Stimulated activated CD8-positive, alpha-beta memory T cell treated with anti-CD3 and anti-CD28 coated beads, Interleukin-12 subunit alpha, Interleukin-12 subunit beta, amount 100 ng/mL, for 4 hours (primary cell): ENCODE measurements at places on chromosomes 3 and 15.

DNA sequence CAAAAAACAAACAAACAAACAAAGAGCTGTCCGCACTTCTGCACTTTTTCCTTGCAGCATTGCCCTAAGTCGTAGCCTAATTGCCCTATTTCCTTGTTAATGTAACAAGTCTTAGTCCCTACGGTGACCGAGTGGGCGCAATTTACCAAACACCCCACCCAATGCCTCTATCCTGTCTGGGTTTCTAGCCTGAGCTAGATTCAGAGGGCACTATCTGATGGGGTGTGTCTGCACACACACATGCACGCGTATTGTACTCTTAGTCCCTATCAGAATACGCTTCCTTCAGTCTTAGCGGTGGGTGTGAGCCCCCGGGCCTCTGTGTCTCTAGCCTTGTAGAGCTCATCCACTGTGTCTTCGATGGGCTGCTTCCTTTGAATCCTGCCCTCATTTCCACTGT, 125.9 kb upstream of the DLG1 start:
- DNase-seq, result no peak

DNA sequence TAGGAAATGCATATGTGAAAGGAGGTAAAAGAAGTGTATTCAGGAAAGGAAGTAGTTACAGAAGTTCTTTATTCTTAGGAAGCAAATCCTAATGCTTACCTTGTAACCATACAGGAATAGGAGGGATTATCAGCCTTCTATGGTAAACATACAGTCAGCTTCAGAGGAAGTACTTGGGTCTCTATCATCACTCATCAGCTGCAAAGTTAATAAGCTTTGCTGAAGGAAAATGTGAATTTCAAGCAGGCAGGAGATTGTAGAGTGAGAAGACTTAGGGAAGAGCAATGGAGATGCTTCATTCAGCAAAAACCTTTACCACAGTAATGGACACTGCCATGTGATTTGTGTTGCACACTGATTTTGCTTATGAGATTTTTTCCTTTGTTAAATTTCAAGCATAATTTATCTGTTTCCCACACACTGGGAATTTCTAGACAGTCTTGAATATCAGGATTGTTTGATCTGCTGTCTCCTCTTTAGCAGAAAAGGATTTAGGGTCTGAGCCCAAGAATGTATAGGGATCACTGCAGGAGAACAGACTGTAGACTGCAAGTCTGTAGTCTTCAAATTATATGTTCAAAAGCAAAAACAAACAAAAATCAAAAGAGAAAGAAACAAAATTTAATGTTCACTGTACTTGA, 150.8 kb downstream of the ZNF609 start:
- no peak for DNase-seq

- no peak for DNase-seq
These were observed 37.2 kb downstream of the SLC6A6 start for GRCh38 chr3:14439501-14440167.

GRCh38 chr3:113606539-113607218, 74.3 kb downstream of the SIDT1 start:
- no peak for DNase-seq

DNA sequence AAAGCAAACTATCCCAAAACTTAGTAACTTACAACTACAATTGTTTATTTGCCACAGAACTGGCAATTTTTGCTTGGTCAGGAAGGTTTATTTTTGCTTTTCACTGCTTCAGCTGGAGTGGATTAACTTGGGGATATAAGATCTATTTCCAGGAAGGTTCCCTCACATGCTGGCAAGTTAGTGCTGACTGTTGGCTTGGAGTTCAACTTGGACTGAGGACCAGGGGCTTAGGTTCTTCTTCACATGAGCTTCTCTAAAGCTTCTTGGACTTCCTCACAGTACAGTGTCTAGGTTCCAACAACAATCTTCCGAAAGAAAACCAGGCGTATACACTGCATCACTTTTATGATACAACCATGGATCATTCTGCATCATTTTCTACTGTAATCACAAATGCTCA, 264.4 kb downstream of the CHL1 start:
- DNase-seq, result no peak

DNA sequence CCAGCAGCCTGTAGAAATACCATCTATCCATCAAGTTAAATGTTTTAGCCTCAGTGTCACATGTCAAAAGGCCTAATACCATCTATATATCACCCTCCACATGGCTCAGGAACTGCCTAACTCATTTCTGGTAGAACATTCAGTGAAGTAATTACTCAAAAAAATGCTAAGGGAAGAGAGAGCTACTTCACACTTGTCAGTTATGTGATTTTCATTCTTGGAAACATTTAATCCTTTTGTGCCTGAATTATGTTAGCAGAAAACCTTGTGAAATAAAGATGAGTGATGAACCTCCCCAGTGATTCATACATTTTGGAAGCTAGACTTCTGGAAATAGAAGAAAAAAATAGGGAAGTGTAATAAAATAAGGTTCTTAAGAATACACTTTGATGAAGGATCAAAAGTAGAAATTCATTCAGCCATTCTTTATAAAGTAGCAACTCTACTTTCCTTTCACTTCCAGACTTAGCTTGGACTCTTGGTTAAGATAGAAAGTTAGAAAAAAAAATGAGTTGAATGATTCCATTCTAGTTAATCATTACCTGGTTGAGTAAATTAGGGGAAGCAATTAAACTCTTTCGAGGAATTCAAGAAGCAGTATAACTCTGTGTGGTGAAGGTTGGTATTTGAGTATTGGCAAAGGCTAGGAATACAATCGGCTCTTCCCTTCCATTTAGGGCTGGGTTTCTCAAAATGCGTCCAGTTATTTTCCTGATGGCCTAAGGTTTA, 3.6 kb downstream of the OTOL1 start:
- DNase-seq, result no peak
